Activated CD4-positive, alpha-beta T cell treated with anti-CD3 and anti-CD28 coated beads for 24 hours (primary cell): ENCODE measurements at places on chromosomes 5 and 9.

GRCh38 chr9:68489646-68490045, 51.0 kb downstream of the TMEM252 start:
- no peak for DNase-seq

DNA sequence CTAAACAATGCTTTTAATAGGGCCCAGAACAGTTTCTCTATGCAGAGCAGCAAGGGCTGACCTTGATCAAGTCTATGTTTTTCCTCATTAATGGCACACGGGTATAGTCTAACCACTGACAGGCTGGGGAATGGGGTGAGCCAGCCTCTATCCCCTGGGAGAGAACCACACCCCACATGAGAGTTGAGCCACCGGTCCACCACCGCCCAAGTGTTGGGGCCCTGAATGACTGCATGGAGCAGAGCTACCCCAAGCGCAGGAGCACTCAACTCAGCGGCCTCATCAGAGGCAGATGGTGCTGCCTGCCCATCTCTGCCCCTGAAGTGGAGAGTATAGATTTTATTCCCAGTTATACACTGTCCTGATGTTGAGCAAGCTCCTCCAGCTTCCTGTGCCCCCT, 247.9 kb upstream of the IRX1 start:
- no peak for DNase-seq

- no peak for DNase-seq
Observed at GRCh38 chr5:34722183-34722582, 66.1 kb downstream of the RAI14 start.

GRCh38 chr9:26748449-26749058, 144.0 kb downstream of the CAAP1 start:
- DNase-seq: no peak

DNA sequence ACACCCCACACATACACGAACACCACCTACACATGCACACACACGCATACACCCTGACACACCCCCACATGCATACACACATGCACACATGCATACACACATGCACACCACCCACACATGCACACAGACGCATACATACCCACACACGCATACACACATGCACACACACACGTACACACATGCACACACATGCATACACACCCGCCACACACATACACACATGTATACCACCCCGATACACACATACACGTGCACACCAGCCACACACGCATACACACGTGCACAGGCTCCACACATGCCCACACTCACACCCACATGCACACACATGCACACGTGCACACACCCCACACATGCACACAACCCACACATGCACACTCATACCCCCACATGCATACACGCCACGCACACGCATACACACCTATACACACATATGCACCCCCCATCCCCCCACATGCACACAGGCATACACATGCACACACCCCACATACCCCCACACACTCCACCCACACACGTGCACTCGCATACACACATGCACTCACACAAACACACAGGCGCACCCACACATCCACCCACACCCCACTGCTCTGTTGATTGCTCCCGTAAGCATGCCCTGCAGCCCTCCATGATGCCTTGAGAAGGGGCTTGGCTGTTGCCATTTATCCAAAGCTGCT, 119.3 kb downstream of the COL5A1 start:
- no peak for DNase-seq

GRCh38 chr5:125327676-125328075, 581.2 kb upstream of the ZNF608 start:
- DNase-seq: no peak

DNA sequence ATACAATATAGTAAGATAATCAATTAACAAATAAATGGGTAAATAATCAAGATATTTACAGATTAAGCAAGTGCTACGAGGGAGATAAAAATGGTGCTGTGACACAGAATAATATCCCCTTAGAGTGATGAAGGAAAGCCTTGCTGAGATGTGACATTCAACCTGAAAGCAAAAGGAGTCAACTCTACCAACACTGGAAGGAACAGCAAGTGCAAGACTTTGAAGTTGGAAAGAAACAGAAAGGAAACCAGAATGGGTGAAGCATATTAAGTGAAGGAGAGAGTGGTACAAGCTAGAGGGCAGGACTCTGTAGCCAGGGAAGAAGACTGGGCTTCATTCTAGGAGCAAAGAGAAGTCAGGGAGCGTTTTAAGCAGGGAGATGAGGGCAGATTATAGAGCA, 12.2 kb upstream of the MEGF9 start:
- no peak for DNase-seq

DNA sequence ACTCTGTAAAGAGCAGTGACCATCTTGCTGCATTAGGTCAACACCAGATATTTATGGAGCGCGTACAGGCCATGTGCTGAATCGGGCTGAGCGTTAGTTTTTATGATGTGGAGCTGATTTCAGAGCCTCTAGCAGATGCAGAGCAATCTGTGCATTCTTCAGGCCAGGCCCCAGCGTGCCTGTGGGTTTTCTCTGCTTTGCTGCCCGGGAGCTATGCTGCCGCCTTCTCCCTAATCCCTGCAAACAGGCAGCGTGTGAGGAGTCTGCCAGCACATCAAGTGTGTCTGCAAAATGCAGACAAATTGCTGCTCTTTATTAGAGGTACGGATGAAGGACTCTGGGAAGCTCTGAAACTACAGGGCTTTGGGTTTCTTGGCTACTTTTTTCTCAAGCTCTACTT, 170.0 kb downstream of the NTRK2 start:
- no peak for DNase-seq

GRCh38 chr9:132414731-132415130, 4.7 kb downstream of the CFAP77 start:
- no peak for DNase-seq

- DNase-seq: no peak
Observed at GRCh38 chr9:137673886-137674285, 55.1 kb downstream of the EHMT1 start.

DNA sequence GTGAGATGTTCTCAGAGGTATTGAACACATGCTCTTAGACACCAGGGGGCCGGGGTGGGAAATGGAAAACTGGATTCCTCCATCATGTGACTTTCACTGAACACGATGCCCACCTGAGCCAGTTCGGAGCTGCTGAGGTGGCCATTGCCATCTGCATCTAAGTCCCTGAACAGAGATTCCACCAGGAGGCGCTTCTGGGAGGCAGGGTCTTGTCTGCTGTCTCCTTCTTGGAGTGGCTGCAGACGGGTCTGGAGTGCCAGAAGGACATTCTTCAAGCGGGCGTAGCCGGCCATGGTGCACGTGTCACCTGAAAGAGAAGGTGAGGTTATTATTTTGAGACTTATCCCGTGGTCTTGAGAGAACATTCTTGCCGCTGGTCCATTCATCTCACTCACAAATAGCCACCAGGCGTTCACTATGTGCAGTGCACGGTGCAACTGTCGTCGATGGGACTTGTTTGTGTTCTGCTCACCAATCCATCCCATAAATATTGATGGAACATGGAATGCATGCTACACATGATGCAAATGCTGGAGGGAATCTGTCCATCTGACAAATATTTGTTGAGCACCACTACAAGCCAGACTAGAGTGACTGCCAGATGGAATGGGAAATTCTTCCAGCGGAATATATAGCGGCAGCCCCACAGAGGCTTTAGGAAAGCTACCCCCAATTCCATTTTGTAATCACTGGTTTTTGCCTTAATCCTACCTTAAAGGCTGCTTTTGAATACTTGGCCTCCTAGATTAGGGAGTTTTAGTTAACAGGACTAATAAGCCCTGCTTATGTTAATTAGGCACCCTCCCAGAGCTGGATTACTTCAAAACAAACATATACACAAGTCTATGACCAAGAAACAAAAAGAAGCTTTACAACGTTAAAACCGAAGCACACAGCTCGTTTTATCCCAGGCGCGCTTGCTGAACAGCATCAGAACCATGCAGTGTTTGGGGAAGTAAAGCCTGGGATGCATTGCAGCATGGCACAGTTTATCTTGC, 264.8 kb downstream of the HSPA4 start:
- no peak for DNase-seq

- DNase-seq: no peak
Observed at GRCh38 chr5:96611946-96612345, 50.2 kb upstream of the CAST start.

DNA sequence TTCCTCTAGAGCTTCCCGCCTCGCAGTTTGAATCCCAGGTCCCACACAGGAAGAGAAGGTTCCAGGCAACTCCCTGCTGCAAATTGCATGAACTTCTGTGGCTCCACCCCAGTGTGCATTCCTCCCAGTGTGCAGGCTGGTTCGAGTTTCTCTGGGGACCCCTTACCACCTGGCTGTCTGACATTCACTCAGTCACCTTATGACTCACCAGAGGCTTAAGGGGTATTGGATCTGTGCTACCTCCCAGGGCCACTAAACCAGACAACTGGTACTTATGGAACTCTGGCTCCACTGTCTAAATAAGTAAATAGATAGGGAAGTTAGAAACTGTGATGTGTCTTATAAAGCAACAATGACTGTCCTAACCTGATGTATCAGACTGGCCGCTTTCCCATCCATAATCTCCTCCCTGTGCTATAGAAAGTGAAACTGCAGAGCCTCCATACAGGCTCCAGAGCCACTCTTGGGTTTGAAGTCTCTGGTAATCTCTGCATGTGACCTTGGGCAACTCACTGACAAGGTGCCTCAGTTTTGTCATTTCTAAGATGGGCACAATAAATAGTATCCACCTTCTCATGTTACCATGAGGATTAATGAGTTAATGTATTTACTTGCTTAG, 720.6 kb downstream of the SEMA5A start:
- DNase-seq: no peak

DNA sequence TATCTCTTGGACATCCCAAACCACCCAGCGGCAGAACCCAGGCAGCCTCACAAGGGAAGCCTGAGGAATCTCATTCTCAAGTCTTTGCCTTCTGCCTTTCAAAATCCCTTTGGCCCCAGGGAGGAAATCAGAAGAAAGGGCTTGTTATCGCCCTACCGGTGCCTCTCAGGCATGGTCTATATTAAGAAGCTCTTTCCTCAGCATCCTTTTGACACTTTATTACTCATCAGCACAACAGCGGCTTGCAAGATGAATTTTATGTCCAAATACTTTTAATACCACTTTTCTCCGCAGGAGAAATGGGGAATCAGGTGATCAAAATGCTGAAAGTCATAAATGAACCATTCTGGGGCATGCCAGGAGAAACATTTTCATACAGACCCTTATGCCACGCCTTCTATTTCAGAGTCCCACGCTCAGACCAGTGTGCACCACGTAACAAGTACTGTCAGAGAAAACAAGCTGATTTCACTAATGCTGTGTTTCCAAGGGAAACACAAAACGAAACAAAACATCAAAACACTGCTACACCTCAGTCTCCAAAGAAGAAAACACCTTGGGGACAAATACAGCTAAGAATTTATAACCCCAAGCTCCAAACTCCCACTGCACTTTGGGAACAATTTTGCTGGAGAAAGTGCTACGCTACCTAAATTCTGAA, 30.0 kb downstream of the RAPGEF1 start:
- no peak for DNase-seq

DNA sequence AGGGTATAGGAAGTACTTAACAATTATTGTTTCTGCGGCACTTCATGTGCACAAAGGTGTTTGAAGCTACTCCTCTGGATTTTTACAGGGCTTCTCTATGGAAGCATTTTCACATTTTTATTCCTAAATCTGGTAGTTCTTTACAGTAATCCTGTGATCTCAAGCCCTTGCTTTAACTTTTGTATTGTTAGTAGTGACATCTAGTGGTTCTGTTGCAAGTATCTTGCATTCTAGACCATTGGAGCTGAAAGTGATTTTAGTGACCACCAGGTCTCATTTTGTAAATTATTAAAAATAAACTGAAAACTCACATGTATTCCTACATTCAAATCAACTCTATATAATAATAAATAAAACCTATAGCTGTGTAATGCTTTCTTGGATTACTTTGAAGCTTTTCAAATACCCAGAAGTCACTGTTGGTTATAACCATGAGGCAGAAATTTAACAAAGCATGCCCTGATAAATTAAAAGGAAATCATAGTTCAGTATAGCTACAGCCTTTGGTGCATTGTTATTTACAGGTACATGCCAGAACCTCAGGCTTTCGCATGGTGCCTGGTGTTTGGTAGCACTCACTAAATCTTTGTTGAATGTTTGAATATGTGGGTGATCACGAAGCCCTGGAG, 18.9 kb downstream of the RPS23 start:
- no peak for DNase-seq

GRCh38 chr5:28281351-28281750, 1243.0 kb upstream of the CDH9 start:
- DNase-seq: no peak

DNA sequence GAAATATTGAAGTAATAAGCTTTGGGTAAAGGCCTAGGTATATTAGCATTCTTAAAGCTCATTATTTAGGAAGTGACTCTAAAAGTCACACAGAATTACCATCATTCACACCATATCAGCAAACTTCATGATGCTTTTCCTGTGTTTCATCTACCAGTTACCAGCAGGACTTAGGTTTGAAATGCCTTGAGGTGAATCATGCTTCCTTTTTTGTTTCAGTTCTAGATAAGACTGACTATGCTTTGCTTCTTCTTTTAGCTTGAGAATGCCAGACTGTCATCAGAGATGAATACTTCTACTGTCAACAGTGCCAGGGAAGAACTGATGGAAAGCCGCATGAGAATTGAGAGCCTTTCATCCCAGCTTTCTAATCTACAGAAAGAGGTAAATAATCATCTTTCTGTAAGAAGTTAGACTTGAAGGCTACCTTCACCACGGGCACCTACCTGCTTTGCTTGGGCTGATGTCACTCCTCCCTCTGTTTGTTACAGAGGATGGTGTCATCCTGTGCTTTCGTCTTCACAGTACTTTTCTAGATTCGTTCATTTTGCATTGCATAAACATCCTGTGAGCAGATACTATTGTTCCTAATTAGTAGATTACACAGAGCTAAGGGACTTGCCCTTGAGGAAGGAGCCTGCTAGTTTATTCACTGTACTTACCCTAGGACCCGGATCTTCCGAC, 34.7 kb downstream of the LMNB1 start:
- DNase-seq: no peak

DNA sequence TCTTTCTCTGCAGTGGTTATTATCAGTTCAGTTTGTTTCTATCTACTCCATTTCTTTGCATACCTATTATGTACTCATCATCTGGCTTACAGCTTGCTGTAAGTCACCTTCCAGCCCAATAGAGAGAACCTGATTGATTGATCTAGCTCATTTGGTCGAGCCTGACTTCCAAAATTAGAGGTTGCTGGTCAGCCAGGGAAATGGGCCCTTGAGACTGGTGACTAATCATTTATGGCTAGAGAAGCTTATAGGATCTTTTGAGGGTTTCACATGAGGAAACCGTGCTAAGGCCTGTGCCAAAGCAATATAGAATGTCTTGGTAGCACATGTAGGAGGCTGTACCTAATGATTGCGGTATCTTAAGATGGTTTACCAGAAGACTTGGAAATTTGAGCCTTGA, 5.8 kb downstream of the SREK1 start:
- no peak for DNase-seq

GRCh38 chr5:126927429-126927828, 102.9 kb downstream of the MARCHF3 start:
- no peak for DNase-seq

- no peak for DNase-seq
Observed at GRCh38 chr5:136033848-136034247, 5.1 kb downstream of the TGFBI start.
